ENCODE measurements at places on chromosomes 3 and 15.
A peak's percentile ranks its signal among the peaks of the same experiment; 100 is the strongest.

DNA sequence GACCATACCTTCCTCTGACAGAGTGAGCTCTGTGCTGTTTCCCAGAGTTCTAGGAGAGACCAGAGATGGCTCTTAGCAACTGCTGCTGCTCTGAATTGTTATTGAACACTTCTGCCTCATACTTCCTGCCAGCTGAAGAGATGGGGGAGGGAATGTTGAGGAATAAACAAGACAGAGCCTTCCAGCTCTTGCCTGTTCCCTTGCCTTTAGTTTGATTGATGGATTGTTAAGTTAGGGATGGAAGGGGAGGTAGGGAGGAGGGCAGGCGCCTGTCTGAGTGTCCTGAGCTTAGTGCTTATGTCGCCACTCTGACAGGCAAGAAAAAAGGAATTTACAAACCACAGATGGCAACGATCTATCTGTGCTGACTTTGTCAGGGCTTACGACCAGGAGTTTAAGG is 42.8 kb downstream of the ZNF609 start:
- DNase-seq, result no peak

DNA sequence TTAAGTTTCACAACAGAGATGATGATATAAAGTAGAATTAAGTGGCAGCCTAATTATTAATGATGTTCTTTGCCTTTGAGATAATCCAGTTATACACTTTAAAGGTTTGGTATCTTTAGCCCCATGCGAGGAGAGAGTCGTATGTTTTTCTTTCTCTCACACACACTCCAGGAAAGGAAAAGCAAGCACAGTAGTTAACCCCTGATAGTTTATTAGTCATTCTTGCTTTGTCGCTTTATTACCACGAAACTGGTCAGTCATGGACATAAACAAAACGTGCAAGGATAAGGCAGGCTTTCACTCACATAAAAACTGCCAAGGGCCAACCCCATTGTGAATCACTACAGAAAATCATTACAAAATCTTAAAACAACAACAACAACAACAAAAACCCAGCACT is 866.9 kb downstream of the FHIT start:
- DNase-seq, result no peak

- no peak for DNase-seq
Measured at GRCh38 chr3:24222165-24222805, 272.4 kb downstream of the THRB start.

DNA sequence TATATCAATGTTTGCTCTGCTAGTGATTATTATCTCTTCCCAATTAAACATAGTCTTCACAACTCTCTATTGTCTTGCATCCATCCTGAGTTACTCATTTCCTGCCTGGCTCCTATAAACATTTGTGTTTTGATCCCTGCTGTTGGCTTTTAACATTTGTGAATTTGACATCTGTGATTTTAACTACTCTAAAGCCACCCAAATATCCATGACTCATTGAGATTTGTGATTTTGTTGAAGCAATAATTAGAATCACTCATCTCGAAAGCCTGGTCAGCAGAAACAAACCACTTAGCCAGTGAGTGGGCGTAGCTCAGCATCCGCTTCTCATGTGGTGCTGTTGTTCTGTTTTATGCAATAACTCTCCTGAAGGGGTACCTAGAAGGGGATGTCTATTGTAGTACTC is 174.3 kb upstream of the ZBTB20 start:
- peak; percentile 40 for DNase-seq

GRCh38 chr3:148551767-148552260 is 145.9 kb upstream of the AGTR1 start:
- peak; percentile 22 for DNase-seq

DNA sequence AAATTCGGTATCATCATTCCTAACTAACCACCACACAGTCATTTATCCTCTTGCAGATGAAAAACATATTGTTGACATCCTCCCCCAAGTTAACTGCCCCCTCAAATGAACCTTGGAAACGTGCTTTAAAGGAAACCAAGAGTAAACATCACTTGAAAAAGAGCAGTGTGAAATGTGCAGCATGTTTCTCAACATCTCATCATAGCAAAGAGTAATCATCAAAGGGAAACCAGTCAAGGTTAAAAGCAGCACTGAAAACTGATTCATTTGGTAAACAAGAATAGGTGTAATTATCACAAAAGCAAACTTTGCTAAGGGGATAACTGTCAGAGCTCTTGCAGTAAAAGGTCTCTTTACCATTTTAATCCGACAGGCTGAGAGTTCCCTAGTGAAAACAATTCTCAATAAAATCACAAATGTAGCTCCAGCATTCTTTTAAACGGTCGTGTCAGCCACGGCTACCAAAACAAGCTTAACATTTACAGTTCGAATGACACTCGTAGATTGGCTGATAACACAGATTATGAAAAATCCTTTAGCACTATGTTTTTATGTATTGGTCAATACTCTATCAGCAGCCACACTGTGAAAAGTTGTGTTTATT is 461.0 kb downstream of the GBE1 start:
- no peak for DNase-seq

DNA sequence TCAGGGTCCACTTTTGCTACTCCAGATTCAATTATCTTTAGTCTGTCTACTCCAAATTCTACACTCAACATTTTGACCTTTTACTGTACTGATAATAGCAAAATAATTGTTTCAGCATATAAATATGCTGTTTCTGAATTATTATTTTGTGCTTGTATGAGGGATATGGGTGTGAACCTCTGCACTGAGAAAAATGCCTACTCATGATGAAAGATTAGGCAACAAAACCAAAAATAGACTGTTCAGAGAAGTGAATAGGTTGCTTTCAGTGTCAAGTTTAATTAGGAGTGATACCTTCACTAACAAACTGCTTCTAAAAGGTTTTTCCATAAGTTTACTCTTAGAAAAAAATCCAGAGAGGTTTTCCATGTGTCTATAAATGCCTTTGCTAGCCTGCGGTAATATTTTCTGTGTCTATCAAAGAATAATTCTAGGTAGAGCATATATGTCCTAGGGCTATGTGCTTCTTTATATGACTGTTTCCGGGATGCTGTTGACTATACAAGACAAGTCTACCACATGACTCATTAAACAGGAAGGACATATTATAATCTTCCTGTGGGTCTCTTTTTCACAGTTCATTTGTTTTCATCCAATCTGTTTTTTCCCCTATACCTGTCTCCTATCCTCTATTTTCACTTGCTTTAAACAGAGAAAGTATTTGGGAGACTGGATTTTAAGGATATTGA is 218.5 kb upstream of the TTC14 start:
- peak; percentile 20 for DNase-seq

- DNase-seq, result no peak
Measured at GRCh38 chr3:154059833-154060232, 61.4 kb upstream of the ARHGEF26 start.

- DNase-seq, result no peak
Measured at GRCh38 chr15:74391582-74392450, 24.4 kb upstream of the CYP11A1 start.

- no peak for DNase-seq
Measured at GRCh38 chr3:16254916-16255315, 9.8 kb downstream of the DPH3 start.

DNA sequence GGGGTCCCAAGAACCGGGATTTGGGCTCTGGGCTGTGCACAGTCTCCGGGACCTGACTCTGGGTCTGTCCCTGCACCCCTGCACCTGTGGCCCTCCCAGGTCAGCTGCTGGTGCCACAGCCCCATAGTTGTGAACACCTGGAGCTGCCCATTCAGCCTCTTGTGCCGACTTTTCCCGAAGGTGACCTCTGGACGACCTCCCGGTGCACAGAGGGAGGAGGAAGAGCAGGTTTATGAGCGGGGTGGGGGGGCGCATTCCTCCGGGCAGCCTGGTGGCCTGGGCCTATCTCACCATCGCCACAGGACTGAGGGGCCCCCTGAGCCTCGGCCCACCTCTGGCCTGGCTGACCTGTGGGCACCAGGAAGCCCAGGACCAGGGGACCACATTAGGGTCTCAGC is 45.3 kb downstream of the DNAJB8 start:
- DNase-seq, result no peak

DNA sequence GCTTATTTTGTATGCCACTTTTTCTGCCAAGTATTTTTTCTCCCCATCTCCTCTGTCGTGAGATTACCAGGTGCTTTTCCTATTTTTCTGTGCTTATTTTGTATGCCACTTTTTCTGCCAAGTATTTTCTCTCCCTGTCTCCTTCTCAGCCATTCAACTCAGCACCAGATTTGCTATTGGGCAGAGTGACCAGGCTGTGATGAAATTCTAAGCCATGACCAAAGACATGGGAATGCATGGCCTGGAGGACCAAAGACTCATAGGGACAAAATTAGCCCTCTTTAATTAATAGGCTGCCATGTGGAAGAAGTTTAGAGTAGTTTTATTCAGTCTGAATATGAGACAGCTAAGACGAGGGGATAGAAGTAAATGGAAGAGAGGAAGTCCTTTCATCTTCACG is 257.4 kb downstream of the SQOR start:
- DNase-seq, result no peak

DNA sequence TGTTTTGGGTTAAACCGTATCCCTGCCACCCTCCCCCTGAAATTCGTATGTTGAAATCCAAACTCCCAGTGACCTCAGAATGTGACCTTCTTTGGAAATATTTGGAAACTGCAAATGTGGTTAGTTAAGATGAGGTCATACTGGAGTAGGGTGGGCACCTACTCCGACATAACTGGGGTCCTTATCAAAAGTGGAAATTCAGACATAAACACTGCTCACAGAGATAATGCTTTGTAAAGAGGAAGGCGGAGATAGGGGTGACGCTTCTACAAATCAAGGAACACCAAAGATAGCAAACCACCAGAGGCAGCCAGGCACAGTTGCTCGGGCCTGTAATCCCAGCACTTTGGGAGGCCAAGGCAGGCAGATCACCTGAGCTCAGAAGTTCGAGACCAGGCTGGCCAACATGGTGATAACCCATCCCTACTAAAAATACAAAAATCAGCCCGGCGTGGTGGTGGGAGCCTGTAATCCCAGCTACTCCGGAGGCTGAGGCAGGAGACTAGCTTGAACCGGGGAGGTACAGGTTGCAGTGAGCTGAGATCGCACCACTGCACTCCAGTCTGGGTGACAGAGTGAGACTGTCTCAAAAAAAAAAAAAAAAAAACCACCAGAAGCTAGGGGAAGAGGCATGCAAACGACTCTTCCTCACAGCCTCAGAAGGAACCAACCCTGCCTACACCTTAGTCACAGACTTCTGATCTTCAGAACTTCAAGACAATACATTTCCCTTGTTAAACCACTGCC is 51.1 kb upstream of the CHD2 start:
- DNase-seq, result no peak

DNA sequence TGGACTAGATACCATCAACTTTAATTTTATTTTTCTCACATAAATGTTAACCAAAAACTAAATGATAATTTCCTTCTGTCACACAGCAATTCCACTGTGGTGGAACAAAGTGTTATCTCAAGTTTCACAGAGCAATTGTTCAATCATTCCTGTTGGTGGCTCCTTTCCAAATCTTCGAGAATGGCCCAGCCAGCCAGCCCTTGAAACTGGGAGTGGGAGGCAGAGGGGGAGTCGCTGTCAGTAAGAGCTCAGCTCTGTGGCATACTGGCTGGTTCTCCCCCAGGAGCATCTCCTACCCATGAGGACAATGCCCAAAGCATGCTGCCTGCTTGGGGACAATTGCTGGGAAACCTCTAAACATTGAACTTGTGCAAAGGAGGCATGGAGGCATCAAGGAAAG is 47.7 kb downstream of the MECOM start:
- DNase-seq, result no peak
